ENCODE measurements at places on chromosomes 7 and 10.

- DNase-seq, result no peak
Observed at GRCh38 chr7:92973974-92974373, 137.6 kb upstream of the CDK6 start.

DNA sequence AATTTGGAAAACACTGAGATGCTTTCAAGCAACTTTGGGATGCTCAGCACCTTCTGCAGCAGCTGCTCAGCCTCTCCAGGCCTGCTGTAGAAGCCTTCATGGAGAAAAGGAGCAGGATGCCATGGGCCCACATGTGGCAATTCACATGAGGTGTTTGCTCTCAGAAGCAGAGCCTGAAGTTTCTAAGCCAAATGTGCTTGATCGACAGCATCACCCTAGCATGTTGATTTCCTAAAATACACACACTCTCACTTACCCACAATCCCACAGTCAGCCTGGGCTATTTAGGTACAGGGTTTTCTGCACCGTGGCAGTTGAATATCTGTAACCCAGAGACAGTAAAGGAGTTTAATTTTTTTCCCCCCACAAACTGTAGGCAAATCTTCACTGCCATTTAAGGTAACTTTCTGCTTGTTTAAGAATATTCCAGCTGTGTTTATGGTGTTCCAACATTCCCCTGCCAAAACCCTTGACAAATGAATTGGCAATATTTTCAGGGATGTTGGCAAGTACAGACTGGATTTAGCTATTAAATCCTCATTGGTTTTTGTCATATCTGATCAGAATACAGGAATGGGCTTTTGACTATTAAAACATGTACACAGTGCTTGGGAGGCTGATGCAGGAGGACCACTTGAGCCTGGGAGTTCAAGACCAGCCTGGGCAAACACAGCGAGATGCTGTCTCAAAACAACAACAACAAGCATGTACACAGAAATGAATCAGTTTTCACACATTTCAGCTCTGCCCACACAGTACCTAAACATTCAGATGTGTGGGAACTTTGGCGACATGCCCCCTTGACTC, 244.2 kb downstream of the CELF2 start:
- DNase-seq, result no peak

DNA sequence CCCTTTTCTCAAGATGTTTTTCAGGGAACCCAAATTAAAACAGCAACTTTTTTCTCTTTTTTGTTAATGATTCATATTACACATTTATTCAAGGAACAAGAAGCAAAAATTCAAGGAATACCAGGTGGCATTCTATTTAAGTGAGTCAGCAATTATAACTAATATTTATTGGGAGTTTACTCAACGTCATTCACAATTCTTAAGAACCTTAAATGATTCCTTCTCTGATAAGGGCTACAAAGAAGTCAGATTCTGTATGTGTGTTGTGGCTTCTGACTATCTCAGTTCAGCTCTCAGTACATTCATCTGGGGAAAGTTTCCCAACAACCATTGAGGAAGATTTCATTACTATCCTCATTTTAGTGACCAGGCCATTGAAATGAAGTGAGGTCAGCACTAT, 470.7 kb upstream of the AKR1E2 start:
- DNase-seq, result no peak

- no peak for DNase-seq
Observed at GRCh38 chr10:61285749-61286148, 167.4 kb downstream of the TMEM26 start.

DNA sequence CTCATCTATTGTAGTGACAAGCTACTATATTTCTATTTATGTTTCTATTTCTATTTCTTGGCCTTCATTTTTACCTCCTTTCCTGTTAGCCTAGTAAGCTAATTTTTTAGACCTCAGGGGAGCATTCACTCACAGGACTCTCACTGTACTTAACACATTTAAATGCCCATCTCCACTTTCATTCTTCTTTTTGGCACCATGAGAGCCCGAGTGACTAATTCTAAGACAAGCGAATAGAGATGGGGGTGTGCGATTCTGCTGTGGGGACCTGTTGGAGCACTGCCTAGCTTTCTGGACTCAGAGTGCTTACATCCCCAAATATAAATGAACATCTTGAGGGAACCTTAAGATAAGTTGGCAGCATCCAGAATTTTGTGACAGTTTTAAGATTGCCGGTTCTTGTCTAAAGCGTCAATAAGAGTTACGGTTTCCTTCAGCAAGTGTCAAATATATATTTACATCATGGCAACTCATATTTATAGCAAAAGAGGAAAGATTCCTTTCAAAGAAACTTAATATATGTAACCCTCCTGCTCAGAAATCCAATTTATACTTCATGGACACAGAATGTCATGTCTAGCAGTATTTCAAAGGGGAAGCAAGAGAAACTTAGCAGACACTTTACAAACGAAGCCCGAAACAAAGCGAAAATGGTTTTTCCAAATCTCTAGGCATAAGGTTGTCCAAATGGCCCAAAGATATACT, 54.1 kb upstream of the AFAP1L2 start:
- no peak for DNase-seq

GRCh38 chr7:151722533-151722932, 154.4 kb downstream of the PRKAG2 start:
- DNase-seq, result no peak

DNA sequence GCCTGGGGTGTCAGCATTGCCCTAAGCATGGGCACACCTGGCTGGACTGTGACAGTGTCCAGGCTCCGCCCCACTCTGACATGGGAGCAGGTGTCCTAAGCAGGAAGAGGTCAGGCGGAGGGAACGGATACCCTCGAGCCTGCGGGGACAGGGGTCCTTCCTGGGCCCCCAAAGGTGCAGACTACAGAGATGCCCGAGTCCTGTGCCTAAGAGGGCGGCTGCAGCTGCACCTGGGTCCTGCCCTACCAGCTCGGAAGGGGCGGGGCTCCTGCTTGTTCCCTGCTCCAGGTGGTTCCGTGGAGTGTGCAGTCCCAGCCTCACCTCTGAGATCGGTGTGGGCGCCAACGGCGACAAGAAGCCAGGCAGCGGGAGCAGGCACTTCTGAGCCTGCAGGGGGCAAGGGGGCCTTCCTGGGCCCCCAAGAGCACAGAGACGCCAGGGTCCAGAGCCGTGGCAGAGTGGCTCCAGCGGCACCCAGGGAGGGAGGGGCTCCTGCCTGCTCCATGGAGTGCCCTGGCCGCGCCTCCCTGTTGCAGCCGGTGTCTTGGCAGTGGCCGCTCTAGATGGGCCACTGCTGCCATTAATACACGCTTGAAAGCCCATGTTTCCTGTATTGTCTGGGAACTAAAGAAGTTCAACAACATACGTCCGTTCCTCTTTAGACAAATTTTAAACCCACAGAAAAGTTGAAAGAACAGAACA, 64.5 kb upstream of the CACNA2D1 start:
- no peak for DNase-seq

DNA sequence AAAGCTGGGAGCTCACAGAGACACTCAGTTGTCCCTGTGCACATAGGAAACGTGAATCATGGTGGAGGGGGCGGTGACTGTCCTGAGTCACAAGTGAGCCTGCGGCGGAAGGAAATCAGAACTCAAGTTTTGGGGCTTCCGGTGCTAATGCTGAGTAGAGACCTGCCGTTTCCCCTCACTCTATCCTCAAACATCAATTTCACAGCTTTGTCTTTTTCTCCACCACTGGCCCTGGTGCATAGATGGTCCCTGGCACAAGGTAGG, 21.9 kb downstream of the ADCYAP1R1 start:
- DNase-seq, result no peak

- no peak for DNase-seq
Observed at GRCh38 chr10:725786-726185, 36.3 kb upstream of the DIP2C start.

- no peak for DNase-seq
Observed at GRCh38 chr10:122878799-122879338, 512 bp downstream of the FAM24B start.

DNA sequence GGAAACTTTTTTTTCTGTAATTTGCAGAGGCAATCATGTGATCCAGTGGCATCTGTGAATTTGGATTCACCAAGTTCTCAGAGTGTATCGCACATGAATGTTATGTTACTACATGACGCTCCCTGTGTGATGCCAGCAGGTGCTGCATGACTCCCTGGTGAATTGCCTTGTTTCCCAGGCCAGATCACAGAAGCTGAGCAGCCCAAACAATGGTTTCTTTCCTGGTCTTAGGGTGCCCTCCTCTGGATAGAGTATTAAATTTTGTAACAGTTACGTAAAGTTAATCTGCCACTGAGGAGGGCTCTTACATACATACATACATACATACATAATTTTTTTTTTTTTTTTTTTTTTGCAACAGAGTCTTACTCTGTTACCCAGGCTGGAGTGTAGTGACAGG, 3.6 kb downstream of the ZSCAN21 start:
- no peak for DNase-seq

- no peak for DNase-seq
Observed at GRCh38 chr7:128000854-128001265, 30.4 kb downstream of the LRRC4 start.

- no peak for DNase-seq
Observed at GRCh38 chr10:120494313-120494710, 37.3 kb downstream of the PLPP4 start.

DNA sequence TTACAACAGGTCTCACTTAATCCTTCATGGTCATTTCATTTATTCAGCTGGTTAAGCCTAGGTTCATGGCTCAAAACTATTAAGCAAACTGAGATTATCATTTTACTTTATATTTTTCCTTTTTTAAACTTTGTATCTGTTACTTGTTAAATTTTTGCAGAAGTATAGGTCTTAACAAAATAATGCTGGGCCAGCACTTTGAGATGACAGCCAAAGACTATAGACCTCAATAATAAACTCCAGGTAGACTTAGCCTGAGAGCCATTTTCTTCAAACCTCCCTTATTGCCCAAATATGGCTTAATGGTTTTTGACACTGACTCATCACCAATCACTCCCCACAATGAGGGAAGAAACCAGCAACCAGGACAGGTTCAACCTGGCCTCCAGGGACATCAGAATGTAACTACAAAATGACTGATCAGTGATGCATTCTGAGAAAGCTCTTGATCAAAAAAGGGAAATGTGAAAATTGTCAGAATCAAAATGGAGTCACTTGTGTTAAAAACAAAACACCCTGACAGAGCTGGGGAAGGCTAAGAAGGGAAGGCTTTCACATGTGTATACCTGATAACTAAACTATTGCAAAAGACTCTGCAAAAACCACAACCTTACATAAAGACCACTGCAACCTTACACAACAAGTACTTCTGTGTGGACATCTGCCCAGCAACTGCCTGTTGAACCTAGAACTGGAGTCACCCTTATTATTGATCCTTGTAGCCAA, 2.1 kb upstream of the CCDC126 start:
- DNase-seq, result no peak

DNA sequence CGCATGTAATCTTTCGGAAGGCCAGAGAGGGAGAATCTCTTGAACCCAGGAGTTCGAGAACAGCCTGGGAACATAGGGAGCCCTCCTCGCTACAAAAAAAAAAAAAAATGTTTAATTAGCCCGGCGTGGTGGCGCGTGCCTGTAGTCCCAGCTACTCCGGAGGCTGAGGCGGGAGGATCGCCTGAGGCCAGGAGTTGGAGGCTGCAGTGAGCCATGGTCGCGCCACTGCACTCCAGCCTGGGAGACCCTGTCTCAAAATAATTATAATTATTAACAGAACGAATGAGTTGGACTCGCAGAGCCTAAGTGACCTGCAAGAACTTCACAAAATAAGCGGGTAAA, 794 bp downstream of the PCGF6 start:
- DNase-seq, result no peak

DNA sequence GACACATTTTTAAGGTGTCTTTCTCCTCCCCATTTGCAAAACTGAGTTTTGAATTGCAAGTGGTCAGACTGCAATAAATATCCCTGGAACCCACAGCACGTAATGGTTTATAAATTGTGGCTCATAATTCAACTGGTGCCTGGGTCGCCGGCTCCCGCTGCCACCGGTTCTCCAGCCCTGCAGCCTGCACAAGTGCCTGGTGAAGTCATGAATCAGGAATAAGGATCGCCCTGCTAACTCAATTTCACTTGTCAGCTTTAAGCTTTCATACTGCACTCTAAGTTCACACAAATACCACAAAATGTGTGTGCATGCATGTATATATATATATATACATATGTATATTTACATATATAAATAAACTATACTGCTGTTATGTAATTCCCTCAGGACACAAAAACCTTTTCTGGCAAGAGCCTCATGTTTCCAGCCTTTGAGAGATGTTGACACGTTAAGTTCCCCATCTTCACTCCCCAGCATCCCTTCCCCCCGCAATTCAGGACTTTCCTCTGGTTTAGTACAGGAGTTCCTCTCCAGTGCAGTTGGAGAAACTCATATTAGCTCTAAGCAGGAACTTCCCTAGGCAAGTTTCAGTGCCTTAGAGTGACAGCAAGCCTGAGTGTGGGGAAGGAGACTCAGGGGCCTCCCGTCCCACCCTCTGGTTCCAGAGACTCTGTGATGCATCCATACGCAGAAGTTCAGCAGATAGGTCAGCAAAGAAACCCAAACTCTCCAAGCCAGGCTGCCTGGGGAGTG, 129.2 kb upstream of the UNC5B start:
- no peak for DNase-seq

- DNase-seq, result no peak
Observed at GRCh38 chr10:35056686-35057085, 33.5 kb downstream of the CUL2 start.

GRCh38 chr10:19451937-19452336, 364.3 kb upstream of the PLXDC2 start:
- no peak for DNase-seq

DNA sequence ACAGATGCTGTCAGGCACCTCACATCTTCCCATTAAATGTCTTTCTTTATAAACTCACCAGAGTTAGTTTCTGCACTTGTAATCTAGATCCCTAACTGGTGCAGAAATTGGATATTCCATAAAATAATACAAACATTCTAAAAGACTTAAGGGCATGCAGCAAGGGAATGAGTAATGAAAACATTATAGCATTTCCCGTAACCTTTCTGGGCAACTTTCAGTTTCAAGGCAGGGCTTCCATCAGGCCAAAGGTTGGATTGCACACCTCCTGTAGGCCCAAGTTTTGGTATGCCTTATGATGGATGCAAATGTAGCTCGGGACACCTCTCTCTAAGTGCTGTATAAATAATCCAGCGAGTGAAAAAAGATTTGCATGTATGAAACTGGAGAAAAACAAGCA, 129.9 kb upstream of the LYZL2 start:
- DNase-seq, result no peak

- no peak for DNase-seq
Observed at GRCh38 chr7:21198921-21199320, 229.0 kb upstream of the SP4 start.

DNA sequence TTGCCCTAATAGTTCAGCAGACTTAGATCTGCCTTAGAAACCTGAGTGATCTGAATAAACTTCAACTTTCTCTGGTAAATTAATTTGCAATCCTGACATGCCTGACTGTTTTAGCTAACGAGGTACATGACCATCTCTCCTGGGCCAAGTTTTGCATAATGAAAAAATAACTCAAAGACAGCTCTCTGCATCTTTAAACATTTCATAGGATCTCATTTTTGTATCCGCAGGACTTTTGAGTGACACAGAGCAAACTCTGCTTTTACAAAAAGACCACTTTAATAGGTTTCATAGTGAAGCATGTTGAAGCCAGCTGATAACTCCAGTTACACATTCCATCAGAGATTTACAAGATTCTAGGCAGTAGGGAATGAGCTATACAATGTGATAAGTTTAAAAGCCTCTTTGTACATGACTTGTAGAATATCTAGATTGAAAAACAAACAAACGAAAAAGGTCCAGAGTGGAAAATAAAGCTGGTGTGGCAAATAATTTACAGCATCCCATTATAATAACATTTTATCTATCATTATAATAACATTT, 2.1 kb downstream of the PRKG1 start:
- DNase-seq, result no peak

Measured in effector memory CD4-positive, alpha-beta T cell (primary cell).